ENCODE measurements at places on chromosomes 4 and X.
A peak's percentile ranks its signal among the peaks of the same experiment; 100 is the strongest.

GRCh38 chr4:136302566-136302965, 1229.7 kb downstream of the PCDH18 start:
- no peak for DNase-seq

DNA sequence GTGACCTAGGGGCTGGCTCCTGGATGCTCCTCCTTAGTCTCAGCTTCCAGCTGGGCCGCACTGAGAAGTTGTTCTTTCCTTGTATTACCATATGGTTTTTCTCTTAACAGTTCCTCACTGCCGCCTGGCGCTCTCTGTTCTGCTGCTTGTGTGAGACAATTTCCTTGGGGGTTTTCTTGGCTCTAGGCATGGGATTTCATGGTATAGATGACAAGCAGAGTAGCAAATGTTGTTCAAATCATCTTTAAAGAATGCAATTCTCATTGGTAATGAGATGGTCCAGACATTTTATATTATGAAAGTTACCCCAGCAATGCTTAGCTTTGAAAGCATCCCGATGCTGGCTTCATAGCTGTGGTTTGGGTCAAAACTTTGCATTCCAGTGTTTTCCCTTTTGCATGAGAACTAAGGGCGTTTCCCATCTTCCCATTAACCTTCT, 37.6 kb downstream of the SEPTIN11 start:
- DNase-seq: no peak

DNA sequence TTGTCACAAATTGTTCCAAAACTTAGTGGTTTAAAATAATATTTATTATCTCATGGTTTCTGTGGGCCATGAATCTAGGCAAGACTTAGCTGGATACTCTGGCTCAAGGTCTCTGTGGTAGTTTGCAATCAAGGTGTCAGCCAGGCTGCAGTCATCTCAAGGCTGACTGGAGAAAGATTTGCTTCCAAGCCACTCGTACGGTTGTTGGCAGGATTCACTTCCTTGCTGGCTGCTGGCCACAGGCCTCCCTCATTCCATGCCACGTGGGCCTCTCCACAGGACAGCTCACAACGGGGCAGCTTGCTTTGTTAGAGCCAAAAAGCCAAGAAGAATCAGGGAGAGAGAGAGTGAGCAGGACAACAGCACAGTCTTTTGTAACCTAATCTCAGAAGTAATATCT, 101.4 kb downstream of the WWC2 start:
- DNase-seq: no peak

DNA sequence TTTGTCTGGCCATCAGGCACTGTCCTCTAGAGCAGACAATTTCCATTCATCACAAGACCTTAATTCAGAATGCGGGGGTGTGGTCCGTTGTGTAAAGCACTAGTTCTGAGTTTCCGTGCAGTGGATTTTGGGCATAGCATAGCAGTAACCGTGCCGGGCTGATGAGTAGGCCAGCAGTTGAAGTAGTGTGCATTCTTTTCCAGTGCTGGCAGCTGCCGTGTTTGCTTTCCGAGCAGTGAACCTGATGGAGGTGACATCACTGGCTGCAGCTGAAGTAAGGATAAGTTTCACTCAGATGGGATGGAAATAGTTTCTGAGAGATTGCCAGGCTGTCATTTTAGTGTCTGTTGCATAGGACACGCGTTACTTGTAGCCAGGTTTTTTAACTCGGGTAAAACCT, 107.0 kb upstream of the STIM2 start:
- no peak for DNase-seq

DNA sequence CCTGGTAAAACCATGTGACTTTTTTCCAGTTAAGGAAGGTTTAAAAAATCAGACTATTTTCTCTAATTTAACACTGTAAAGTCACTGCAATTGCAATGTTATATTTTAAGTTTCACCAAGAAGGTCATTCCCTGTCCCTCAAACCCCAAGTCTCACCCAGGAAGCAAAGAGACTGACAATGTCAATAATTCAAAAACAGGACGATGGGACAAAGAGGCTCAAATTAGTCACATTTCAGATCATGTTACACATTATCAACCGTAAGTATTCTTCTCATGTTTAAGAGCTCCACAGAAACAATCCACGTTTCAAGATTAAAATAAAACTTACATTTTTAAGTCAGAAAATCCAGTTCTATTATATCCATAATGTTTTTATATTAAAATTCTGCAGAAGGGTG, 13.2 kb downstream of the SHISA3 start:
- DNase-seq: no peak

DNA sequence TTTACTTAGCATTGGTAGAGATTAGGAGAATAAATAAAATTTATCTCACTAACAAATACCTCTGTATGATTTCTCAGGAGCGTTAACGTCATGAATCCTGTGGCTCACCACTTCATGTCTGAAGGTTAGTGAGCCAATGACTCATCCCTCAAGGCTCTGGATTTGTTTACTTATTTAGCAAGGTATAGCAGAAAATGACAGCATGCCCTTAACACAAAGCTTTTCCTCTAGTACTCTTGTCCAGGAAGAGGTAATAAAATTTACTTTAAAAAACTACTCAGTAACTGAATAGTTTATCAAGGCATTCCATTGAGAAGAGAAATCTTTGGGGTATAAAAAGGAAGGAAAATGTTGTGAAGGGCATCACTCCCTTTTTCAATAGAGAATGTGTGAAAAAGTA, 823.8 kb downstream of the CCSER1 start:
- DNase-seq: no peak

DNA sequence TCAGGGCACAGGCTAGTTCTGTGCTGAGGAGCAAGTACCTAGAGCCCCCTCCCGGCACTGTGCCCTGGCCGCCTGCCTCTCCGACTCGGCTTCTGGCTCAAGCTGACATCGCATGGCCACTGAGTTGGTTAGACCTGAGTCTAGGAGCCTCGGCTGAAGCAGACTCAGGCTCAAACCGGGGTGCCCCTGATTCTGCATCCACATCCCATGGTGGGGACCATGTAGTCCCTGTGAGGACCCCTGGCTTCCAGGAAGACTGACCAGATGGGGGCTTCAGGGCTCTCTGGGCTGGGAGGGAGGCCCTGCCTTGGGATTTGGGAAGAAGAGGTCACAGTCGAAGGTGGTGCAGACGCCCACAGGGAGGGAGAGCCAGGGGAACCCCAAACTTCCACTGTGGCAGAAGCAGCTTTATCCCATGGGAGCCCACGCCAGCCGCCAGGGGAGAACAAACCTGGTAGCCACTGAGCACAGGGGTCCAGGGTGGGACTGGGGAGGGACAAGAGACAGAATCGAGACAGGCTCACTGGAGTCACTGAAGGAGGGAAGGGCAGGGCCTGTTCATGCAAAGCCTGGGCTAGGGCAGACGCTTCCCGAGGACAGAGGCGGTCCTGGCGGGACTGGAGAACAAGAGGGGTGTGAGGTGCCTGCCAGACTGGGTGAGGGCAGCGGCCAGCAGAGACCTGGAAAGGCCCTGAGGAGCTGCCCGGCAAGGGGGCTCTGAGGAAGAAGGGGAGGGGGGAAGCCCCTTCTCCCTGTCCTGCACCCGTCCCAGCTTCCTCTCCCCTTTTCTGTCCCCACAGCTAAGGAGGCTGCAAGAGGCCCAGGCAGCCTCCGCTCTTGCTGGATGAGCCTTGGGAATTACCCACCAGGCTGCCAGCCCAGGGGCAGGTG, 1.1 kb downstream of the PDE6B start:
- DNase-seq: no peak

- DNase-seq: no peak
Observed at GRCh38 chr4:106444557-106444956, 76.0 kb upstream of the GIMD1 start.

- peak; percentile 80 for DNase-seq
Observed at GRCh38 chr4:102825261-102826091, 1.9 kb downstream of the UBE2D3 start.

GRCh38 chr4:23728393-23728792, 161.5 kb downstream of the PPARGC1A start:
- DNase-seq: no peak

- no peak for DNase-seq
Observed at GRCh38 chr4:123651536-123652180, 255.1 kb downstream of the SPRY1 start.

GRCh38 chr4:38068107-38068506, 107.9 kb downstream of the PTTG2 start:
- DNase-seq: no peak

Data from suppressor macrophage (primary cell).